ENCODE measurements at places on chromosomes 3 and 15.
A peak's percentile ranks its signal among the peaks of the same experiment; 100 is the strongest.

DNA sequence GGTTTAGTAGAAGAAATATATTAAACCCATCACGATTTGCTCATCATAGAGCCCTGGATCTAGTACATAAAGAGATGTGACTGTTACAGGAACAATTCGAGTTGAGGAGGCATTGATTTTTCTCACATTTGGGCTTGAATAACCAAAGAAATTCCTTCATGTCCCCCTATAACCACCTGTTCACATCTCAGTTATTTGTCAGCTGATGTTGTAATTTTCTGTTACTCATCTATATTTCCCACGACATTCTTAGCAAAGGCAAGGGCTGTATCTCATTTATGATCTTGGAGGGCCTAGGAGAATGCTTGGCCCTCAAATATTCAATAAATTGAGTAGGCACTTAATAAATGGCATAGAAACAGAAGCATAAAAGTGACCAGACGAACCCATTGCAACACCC lies 36.4 kb upstream of the GYG1 start:
- no peak overlapping the region for H3K4me3 ChIP-seq
- no peak for DNase-seq
- no peaks in the 10 kb centered on the region for H3K36me3 ChIP-seq
- no peak overlapping the region for H3K27ac ChIP-seq
- peaks cover 3% of the 10 kb centered on the region for H3K4me1 ChIP-seq
- no peaks in the 10 kb centered on the region for H3K27me3 ChIP-seq

GRCh38 chr3:162719684-162720341 lies 1223.2 kb downstream of the OTOL1 start:
- H3K36me3 ChIP-seq = no peaks in the 10 kb centered on the region
- no peak overlapping the region for H3K27ac ChIP-seq
- no peak overlapping the region for H3K4me3 ChIP-seq
- no peaks in the 10 kb centered on the region for H3K27me3 ChIP-seq

GRCh38 chr3:127114337-127115070 lies 78.4 kb upstream of the PRR23E start:
- H3K27me3 ChIP-seq = peaks cover 6% of the 10 kb centered on the region
- DNase-seq = no peak
- no peak overlapping the region for H3K27ac ChIP-seq

DNA sequence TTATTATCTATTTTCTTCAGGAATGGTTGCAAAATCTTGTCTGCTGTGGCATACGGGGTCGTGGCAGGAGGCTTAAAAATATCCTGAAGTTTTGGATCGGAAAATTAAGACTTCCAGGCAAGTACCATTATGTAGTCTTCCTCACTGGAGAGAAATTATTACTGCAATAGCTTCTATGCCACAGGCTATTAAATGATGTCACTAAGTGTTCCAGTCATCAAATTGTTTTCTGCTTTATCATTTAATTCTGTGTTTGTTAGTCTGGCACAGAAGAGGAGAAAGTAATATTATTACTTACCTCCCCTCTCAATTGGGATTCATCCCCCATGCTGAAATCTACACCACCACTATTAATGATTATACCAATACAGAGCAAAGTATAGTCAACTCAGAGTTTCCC lies 378.2 kb upstream of the ALCAM start:
- H3K4me1 ChIP-seq = no peaks in the 10 kb centered on the region
- DNase-seq = no peak
- no peaks in the 10 kb centered on the region for H3K36me3 ChIP-seq
- no peaks in the 10 kb centered on the region for H3K27me3 ChIP-seq

DNA sequence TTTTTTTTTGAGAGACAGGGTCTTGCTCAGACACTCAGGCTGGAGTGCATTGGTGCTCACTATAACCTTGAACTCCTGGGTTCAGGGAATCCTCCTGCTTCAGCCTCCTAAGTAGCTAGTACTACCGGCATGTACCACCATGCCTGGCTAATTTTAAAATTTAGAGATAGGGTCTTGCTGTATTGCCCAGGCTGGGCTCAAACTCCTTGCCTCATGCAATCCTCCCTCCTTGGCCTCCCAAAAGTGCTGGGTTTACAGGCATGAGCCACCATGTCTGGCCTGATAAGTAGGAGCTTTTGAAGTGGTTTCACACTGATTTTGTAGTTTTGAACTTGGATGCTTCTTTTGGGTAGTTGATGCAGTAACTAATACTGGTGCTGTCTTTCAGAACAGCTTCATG lies 7.8 kb downstream of the MAP2K1 start:
- H3K4me1 ChIP-seq = peaks cover 9% of the 10 kb centered on the region
- H3K27ac ChIP-seq = no peak overlapping the region
- H3K4me3 ChIP-seq = no peak overlapping the region
- H3K27me3 ChIP-seq = no peaks in the 10 kb centered on the region
- DNase-seq = no peak
- H3K36me3 ChIP-seq = peaks cover 4% of the 10 kb centered on the region

DNA sequence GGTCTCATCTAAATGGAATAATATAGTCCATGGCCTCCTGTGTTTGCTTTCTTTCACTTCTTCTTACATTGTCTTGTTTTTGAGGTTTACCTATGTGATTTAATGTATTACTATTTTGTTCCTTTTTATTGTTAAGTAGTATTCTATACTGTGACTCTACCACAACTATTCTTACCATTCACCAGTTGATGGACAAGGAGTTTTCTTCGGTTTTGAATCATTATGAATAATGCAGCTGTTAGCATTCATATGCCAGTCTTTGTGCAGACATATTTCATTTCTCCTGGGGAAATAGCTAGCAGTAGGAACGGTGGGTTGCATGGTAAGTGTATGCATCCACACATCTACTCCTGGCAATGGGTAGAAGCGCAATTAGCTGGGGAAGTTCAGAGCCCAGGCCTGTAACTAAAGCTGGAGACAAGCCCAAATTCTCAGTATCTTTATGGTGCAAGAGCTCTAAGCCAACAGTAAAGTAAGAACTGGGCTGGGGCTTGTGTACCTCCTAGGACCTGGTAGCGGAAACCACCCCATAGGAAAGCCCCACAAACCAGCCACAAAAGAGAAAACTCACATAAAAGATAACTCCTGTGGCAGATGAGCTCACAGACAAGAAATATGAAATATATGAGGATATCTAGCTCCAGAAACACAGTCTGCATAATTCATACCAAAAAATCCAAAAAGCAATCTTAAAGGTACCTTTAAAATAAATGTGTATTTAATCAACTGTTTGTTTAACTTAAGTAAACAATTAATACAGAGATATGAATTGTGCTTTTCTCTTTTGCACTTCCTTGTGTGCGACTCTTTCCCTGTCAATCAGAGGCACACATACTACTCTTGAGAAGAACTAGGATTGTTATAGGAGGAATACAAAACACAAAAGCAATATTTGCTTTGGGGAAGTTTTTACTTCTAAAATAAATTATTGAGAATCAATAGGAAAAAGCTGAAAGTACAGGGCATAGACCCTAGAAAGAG lies 2.7 kb upstream of the CSTA start:
- H3K4me1 ChIP-seq = no peaks in the 10 kb centered on the region
- H3K27me3 ChIP-seq = peaks cover 2% of the 10 kb centered on the region
- no peak overlapping the region for H3K27ac ChIP-seq
- no peak overlapping the region for H3K4me3 ChIP-seq

GRCh38 chr3:88149101-88149508 lies 654 bp upstream of the C3orf38 start:
- H3K36me3 ChIP-seq = peaks cover 5% of the 10 kb centered on the region
- peak overlapping the region; percentile 83 for H3K4me3 ChIP-seq
- no peaks in the 10 kb centered on the region for H3K27me3 ChIP-seq
- peaks cover 30% of the 10 kb centered on the region for H3K4me1 ChIP-seq
- H3K27ac ChIP-seq = peak overlapping the region; percentile 95
- peak; percentile 67 for DNase-seq

GRCh38 chr3:73511571-73512525 lies 112.9 kb downstream of the PDZRN3 start:
- H3K4me1 ChIP-seq = peaks cover 9% of the 10 kb centered on the region
- no peak overlapping the region for H3K4me3 ChIP-seq
- H3K36me3 ChIP-seq = no peaks in the 10 kb centered on the region

DNA sequence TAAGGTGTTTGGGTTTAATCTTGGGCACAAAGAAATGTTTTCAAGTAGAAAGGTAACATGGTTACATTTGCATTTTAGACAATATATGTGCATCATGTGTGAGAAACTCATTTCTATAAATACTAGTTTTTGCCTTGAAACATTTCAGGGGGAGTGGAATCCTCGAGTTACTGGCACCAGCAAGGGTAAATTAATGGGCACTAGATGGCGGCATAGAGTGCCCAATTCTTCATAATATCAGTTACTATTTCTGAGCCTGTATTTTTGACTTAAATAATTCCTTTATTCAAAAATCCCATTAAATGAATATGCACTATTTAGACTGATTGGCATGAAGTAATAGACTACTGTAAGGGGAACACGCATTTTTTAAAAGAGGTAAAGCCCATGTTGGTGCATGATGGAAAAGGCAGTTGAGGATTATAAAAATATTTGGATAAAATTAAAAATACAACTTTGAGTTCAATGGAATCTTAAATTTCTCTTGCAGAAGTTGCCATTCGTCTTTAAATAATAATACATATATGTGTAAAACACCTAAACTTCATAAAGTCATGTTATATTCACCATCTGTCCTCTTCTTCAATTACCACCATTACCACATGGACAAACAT lies 106.3 kb downstream of the ZBTB20 start:
- no peaks in the 10 kb centered on the region for H3K27me3 ChIP-seq
- H3K27ac ChIP-seq = no peak overlapping the region
- DNase-seq = peak; percentile 45
- H3K36me3 ChIP-seq = no peaks in the 10 kb centered on the region

DNA sequence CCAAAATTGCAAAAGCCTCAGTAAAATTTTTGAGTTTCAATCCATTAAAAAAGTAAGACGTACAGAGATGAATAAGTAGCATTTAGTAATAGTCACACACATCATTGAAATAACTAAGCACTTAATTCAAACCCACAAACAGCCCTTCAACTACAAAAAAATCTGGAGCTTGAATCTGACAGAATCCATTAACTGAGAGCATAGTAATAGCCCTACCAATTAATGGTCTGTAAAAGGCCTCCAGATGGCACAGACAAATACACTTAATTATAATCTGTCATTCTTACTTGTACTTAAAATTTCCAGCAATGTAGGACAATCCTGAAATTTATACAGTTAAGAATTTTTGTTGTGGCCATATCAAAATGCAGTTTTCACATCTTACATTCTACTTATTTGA lies 246.9 kb downstream of the VGLL3 start:
- no peaks in the 10 kb centered on the region for H3K36me3 ChIP-seq
- H3K4me1 ChIP-seq = no peaks in the 10 kb centered on the region

GRCh38 chr3:5051772-5052171 lies 70.3 kb upstream of the ARL8B start:
- H3K36me3 ChIP-seq = no peaks in the 10 kb centered on the region
- H3K27ac ChIP-seq = no peak overlapping the region
- no peak for DNase-seq
- H3K4me3 ChIP-seq = no peak overlapping the region
- H3K4me1 ChIP-seq = peaks cover 23% of the 10 kb centered on the region
- no peaks in the 10 kb centered on the region for H3K27me3 ChIP-seq

DNA sequence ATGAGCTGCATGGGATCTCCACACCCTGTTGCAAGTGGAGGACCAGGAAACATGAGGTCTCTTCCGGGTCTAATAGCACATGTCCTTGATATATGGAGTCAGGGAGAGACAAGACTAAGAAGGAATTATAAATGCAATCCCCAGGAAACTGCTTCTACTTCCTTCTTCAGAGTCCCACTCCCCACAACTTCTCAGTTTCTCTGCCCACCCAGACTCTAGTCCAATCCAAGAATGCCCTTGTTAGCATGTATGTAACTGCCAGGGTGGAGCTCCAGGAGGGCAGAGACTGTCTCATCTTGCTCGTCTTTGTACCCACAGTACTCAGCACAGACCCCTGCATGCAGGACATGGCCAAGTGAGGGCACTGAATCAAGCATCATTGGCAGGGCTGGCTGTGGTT lies 8.3 kb downstream of the DAPK2 start:
- no peak overlapping the region for H3K4me3 ChIP-seq
- H3K36me3 ChIP-seq = no peaks in the 10 kb centered on the region
- no peak overlapping the region for H3K27ac ChIP-seq
- no peaks in the 10 kb centered on the region for H3K27me3 ChIP-seq

GRCh38 chr3:170621256-170621655 lies 35.4 kb upstream of the SLC7A14 start:
- no peaks in the 10 kb centered on the region for H3K4me1 ChIP-seq
- H3K27ac ChIP-seq = no peak overlapping the region
- no peaks in the 10 kb centered on the region for H3K36me3 ChIP-seq
- H3K4me3 ChIP-seq = no peak overlapping the region
- peaks cover 1% of the 10 kb centered on the region for H3K27me3 ChIP-seq

GRCh38 chr15:43912208-43912607 lies 85.4 kb downstream of the WDR76 start:
- H3K4me1 ChIP-seq = no peaks in the 10 kb centered on the region
- H3K27ac ChIP-seq = no peak overlapping the region
- H3K4me3 ChIP-seq = no peak overlapping the region
- no peaks in the 10 kb centered on the region for H3K27me3 ChIP-seq

GRCh38 chr3:22263042-22263441 lies 512.0 kb upstream of the ZNF385D start:
- H3K36me3 ChIP-seq = no peaks in the 10 kb centered on the region
- H3K27me3 ChIP-seq = no peaks in the 10 kb centered on the region
- H3K4me1 ChIP-seq = no peaks in the 10 kb centered on the region
- no peak overlapping the region for H3K27ac ChIP-seq

DNA sequence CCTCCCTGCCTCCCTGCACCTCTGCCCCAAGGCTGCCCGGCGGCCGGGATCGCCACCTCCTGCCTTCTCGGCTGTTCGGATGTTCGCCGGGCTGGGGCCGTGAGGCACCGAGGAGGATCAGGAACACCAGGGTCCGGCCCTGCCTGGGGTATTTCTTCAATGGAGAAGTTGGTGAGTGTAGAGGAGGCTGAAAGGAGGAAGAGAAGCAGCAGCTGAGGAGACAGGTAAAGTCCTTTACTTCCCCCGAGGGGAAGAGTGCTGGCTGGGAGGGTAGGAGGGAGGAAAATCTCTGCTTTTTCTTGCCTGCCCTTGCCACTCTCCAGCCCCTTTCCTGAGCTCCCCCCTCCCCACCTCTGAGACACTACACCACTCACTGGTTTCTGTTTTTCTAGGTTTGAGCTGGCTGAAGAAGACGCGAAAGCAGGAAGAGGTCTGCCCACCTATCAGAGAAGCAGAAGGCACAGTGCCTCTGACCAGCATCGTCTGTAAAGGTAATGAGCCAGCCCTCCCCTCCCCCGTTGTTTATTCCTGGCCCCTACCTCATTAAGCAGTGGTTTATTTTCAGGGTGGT lies 519 bp downstream of the ASB7 start:
- peaks cover 16% of the 10 kb centered on the region for H3K4me1 ChIP-seq
- H3K27me3 ChIP-seq = no peaks in the 10 kb centered on the region
- no peaks in the 10 kb centered on the region for H3K36me3 ChIP-seq
- H3K4me3 ChIP-seq = peak overlapping the region; percentile 81
- DNase-seq = peak; percentile 32
- H3K27ac ChIP-seq = peak overlapping the region; percentile 85

DNA sequence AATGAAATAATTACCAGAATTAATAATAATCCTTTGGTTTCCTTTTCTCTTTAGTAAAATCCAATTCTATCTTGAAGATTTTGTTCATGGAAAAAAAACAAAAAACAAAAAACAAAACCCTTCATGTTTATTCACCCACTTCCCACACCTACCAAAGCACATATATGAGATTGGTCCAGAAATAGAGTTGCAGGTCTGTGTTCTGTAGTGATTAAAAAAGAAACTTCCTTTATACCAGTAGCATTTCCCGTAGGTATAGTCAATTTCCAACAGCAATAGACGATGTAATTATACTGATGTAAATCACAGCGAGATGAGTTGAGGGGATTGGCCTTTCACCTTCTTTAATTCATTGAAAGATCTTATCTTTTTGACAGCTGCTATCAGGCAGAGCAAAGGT lies 194.6 kb downstream of the SOX2 start:
- H3K4me3 ChIP-seq = no peak overlapping the region
- H3K4me1 ChIP-seq = no peaks in the 10 kb centered on the region
- H3K27me3 ChIP-seq = no peaks in the 10 kb centered on the region
- H3K36me3 ChIP-seq = no peaks in the 10 kb centered on the region
- H3K27ac ChIP-seq = no peak overlapping the region

- peaks cover 8% of the 10 kb centered on the region for H3K4me1 ChIP-seq
- no peak overlapping the region for H3K4me3 ChIP-seq
Measured at GRCh38 chr3:7292362-7292761, 431.4 kb downstream of the GRM7 start.
